ENCODE measurements at places on chromosomes 11 and 22. TPM values are rescaled to one million over a fixed set of nuclear protein-coding genes. Genes with fewer than 3 reads are reported as not detected.
A peak's percentile ranks its signal among the peaks of the same experiment; 100 is the strongest.

DNA sequence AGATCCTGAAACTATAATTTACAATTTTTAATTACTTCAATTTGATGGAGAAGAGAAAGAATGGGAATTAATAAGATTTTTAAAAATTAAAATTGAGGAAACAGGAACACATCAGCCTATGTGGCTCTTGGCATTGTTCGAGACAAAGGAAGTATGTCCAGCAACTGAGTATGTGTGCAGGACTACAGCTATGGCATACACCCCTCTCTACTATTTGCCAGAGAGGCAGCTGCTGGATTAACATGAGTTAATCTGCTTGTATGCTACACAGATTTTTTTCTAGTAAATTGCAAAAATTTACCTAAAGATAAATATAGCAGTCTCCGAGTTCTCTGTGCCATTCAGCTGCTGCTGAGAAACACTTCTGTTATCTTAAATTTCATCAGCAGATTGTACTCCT lies 70.6 kb downstream of the PHF21A start:
- DNase-seq: no peak

- DNase-seq: no peak
Measured at GRCh38 chr11:106088896-106089295, 11.4 kb downstream of the AASDHPPT start.

Gene SLC35E4
- total RNA-seq: 1.4 TPM

Gene PES1
- 42.4 TPM for total RNA-seq

Gene APLNR
- total RNA-seq: 0.48 TPM

Gene TCN2
- 28.8 TPM for total RNA-seq

Gene TP53I11
- total RNA-seq: 11.2 TPM

DNA sequence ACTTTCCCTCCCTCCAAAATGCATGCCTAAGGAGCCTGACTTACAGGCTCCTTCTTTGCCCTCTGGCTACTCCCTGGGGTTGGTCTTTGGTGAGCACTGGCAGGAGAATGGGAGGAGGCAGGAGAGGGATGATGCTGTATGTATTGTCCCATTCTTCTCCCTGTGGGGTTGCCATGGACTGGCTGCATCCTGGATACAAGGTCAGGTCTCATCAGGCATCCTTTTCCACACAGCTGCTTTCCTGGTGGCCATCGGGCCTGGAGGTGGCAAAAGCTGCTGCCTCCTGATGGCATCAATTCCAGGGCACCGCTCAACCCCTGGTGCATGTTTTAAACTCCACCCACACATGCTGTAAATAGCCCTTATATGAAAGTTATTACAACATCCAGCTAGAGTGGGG lies 257.2 kb downstream of the ETS1 start:
- DNase-seq: no peak

Gene DNAJB13
- total RNA-seq: 0.70 TPM

GRCh38 chr11:35335226-35335625 lies 84.1 kb downstream of the SLC1A2 start:
- no peak for DNase-seq

DNA sequence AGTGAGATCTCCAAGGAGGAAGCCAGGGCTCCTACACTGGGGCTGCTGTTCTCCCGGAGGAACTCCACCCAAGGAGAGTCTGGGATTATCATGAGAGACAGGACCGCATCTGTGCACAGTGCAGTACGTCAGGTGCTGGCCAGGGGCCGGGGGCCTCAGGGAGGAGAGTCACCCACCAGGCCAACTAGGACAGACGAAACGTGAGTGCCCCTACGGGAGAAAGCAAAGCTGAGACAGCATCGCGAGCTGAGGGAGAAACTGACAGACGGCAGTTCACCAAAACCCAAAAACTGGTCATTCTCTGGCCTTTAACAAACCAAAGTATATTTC lies 273.4 kb downstream of the BRD1 start:
- DNase-seq: no peak

DNA sequence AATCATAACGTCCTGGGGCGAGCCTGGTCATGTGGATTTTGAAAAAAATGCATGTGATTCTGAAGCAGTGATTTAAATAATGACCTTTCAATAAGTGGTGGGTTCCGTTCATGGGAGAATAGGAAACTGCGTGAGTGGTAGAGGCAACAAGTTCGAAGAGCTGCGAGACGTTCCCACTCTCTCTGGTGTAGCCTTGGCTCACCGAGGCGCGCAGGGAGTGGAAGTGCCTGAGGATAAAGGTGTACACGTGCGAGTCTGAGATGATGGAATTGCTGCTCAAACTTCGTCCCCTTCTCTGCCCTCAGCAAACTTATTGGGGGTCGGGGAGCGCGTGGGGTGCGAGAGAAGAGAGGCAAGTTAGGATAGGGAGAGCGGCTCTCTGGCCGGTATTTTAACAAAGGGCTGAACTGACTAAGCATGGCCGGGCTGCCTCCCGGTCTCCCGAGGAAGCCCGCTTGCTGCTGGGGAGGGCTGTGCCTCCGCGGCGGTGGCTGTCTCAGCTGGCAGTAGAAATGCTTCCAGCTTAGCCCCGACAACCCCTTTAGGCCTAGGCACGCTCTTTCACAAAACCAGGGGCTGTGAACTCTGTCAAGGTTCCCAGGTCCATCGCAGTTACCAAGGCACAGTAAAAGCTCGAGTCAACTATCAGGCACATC lies 875 bp upstream of the STT3A start:
- peak; percentile 55 for DNase-seq

DNA sequence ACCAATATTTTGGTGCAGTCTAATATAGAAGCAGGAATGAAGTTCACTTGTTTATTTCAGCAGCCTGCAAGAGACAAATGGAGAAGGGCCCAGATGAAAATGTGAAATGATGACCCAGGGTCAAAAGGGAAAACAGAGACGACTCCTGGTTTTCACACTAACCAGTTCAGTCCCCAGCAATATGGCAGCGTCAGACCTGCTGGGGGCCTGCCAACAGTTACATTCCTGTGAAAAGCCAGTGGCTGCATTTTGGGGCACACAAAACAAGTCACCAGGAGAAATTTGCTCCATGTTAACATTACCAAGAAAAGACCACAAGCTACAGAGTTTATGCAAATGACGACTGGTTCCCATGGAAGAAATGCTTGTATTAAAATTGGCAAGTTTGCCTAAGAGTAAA lies 80.2 kb downstream of the CCDC34 start:
- no peak for DNase-seq

Gene SSH3
- total RNA-seq: 27.7 TPM

GRCh38 chr11:76695133-76695532 lies 24.6 kb upstream of the LRRC32 start:
- no peak for DNase-seq

Gene APLP2
- total RNA-seq: 500 TPM

DNA sequence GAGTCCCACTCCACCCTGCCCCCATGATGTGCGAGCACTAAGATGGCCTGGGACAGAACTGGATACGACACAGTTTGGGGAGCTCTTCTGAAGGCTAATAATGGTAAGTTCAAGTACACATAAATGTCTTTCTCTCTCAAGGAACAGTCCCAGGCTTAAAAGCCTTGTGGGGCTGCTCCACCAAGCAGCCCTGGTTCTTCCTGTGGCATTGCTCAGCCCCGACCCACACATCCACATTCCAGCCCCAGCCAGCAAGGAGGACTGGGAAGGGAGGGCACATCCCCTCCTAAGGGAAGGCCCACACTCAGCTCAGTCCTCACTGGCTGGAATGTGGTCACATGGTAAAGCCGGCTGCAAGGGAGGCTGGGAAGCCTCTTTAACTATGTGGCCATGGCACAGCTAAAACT lies 13.3 kb upstream of the MB start:
- DNase-seq: no peak

- DNase-seq: no peak
Measured at GRCh38 chr22:45648301-45649117, 23.1 kb upstream of the ATXN10 start.

GRCh38 chr11:36501236-36501635 lies 8.8 kb downstream of the TRAF6 start:
- no peak for DNase-seq

Gene NAV2
- 18.1 TPM for total RNA-seq

DNA sequence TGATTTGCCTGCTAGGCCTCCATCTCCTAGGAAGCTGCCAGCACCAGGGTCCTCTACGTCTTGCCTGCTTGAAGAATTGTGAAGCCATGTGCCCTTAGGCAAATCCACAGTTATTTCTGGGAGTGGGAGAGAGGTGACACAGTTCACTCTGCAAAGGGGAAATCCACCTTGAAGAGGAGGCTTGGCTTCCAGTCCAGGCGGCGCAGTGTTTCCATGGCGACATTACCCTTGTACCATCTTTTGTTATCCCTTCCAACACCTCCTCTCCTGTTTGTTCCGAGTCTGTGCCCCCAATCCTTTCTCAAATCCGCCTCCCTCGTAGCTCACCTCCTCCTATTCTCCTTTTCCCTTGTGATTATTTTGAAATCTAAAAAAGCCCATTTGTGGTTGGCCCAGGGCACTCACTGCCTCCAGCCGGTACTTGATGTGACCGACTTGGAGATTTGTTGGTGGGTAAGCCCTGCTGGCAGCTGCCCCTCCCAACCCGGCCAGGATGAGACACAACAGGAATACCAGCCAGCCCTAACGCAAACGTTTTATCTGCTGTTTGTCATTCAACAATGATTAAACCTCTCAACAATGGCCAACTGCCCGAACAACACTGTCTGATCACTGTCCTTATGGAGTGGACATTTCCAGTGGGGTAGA lies 18.4 kb downstream of the SYT13 start:
- DNase-seq: no peak

Gene OR52A5
- not detected for total RNA-seq

- DNase-seq: no peak
Measured at GRCh38 chr11:78132475-78132874, 7.0 kb downstream of the ALG8 start.

DNA sequence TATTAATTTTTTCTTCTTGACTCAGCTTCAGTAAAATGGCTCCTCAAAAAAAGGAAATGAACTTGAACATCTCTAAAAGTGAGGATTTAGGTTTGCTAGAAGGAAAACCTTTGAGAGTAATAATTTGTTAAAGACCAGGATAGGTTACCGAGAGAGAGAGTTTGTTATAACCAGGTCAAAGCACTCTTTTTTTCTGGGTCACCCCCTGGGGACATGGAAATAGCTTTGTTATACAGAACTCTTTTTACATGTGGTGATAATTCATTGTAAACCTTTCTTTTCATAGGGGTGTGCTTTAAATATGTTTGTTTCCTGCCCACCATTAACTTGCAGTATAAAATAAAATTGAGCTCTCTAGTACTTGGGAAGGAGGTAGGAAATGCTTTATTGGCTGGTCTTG lies 47.7 kb downstream of the DNAJC24 start:
- DNase-seq: no peak

- no peak for DNase-seq
Measured at GRCh38 chr11:78532991-78533390, 41.7 kb downstream of the NARS2 start.

DNA sequence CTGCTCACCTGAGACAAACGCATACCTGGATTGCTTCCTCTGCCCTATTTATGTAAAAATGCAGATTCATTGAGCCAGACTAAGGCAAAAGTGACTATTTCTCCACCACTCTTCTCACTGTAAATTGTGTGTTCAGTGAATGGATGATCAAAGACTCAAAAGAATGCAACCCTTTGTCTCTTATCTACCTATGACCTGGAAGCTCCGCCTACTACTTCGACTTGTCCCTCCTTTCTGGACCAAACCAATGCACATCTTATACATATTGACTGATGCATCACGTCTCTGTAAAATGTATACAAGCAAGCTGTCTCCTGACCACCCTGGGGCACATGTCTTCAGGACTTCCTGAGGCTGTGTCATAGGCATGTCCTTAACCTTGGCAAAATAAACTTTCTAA lies 418.0 kb upstream of the SYN3 start:
- peak; percentile 28 for DNase-seq

DNA sequence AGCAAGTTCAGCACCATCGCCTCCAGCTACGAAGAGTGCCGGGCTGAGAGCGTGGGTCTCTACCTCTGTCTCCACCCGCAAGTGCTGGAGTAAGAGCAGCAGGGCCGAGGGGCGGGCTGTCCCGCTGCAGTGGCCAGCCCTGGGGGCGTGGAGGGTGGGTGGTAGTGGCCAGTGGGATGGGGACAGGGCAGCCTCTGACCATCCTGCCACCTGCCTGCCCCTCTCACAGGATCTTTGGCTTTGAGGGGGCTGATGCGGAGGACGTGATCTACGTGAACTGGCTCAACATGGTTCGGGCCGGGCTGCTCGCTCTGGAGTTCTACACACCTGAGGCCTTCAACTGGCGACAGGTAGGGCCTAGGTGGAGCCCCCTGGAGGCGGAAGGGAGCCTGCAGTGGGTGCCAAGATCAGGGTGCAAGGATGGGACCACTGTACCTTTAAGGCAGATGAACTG lies 15.0 kb upstream of the BBS1 start:
- DNase-seq: no peak

- no peak for DNase-seq
Measured at GRCh38 chr11:10514202-10514601, 26.8 kb downstream of the RNF141 start.

DNA sequence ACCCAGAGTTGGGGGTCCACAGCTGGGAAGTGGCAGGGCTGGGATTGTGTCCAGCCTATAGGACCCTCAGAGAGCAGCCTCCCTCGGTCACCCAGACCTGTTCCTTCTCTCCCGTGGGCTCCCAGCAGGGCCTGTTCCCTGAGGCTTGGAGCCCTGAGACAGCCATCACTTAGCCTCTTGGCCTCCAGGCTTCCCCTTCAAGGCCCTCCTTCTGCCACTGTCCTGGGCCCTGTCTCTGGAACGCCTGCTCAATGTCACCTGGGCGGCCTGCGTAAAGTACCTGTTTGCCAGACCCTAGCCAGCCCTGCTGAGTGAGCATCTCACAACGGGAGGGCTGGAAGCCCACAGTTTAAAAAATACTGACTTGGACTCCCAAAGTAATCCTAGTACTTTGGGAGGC lies 6.5 kb downstream of the MGAT3 start:
- DNase-seq: no peak

GRCh38 chr11:41099654-41100053 lies 359.8 kb downstream of the LRRC4C start:
- DNase-seq: no peak

- no peak for DNase-seq
Measured at GRCh38 chr11:99418927-99419720, 398.4 kb downstream of the CNTN5 start.

Gene MS4A7
- total RNA-seq: 0.60 TPM

All from hepatocyte (in vitro differentiated cells).